NCI-H187 (cell line): ENCODE measurements at places on chromosomes 11 and 22.

- no peak for DNase-seq
Observed at GRCh38 chr11:30474151-30474954, 111.8 kb downstream of the MPPED2 start.

GRCh38 chr22:20566420-20567260, 59.2 kb downstream of the MED15 start:
- no peak for DNase-seq

GRCh38 chr11:114379394-114380069, 20.8 kb downstream of the C11orf71 start:
- DNase-seq = no peak

DNA sequence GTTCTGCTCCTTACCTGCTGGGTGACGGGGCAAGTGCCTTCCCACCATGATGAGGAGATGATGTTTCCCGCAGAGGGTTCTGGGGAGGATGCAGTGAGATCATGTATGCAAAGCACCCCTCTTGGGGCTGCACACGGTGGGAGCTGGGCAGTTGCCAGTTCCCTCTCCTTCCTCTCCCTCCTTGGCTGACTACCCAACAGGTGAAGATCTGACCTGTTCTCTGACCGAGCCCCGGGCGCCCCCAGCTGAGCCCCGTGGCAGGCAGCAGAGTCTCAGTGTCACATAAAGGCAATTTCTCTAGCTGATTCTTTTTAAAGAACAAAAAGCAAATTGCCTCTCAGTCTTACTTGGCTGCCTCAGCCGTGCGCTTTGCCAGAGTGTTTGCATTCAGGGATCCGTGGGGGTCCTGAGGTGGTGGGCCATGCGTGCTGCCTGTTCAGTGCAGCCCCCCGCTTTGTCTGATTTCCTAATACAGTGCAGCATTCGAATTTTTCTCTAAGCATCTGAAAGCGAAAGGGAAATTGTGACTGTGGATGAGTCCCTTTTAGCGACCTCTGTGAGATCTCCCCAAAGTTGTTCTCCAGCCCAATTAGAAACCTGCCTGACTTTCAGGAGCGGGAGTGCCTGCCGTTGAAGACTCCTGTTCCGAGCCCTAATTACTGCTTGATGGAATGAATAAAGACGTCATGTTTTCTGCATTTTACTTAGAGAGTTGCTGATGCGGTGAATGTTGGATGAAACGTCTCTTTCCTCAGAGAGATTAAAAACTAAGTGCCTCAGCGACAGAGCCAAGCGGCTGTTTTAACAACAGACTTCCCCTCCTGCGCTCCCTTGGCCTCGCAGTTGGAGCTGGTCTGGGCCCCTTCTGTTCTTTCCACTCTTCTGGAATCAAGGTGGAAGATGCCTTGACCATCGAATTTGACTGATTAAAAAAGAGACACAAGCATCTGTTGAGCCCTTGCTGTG, 86.0 kb downstream of the GRIK4 start:
- DNase-seq = no peak

- DNase-seq = no peak
Observed at GRCh38 chr11:112227471-112227870, 1.2 kb downstream of the PTS start.

GRCh38 chr11:110855191-110855590, 143.0 kb upstream of the ARHGAP20 start:
- no peak for DNase-seq

- no peak for DNase-seq
Observed at GRCh38 chr11:69373251-69373635, 79.3 kb downstream of the MYEOV start.

GRCh38 chr11:72725724-72726028, 26.5 kb downstream of the ARAP1 start:
- DNase-seq = no peak

DNA sequence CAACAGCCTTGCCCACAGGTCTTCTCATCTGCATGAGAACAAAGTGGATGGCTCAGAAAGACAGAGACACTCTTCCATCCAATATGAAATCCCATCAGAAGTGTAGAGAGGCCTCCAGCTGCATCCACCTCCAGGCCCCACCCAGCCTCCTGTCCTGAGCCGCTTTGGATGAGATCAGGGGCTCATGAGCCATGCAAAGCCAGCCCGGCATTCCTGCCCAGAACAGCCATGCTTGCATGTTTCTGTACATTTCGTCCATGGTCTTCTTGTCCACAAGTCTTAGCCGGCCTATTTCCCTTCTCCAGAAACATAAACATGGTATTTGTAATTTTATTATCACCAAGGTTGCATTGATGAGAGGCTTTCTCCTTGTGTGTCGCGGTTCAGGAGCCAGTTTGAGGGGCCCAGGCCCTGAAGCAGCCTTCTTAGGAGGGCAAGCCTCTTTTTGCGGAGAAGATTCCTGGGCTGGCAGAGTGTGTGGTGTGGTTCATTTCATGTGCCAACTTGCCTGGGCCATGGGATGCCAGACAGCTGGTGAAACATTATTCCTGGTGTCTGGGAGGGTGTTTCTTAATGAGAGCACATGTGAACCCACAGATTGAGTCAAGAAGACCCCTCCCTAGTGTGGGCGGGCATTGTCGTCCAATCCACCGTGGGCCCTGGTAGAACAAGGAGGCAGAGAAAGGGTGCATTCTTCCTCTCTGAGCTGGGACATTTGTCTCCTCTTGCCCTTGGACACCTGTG, 928.9 kb downstream of the TBC1D22A start:
- no peak for DNase-seq

- DNase-seq = no peak
Observed at GRCh38 chr11:2347308-2347830, 29.7 kb upstream of the CD81 start.

GRCh38 chr11:35146074-35146521, 7.1 kb downstream of the CD44 start:
- DNase-seq = no peak

GRCh38 chr11:115996125-115996807, 492.1 kb upstream of the CADM1 start:
- DNase-seq = no peak

DNA sequence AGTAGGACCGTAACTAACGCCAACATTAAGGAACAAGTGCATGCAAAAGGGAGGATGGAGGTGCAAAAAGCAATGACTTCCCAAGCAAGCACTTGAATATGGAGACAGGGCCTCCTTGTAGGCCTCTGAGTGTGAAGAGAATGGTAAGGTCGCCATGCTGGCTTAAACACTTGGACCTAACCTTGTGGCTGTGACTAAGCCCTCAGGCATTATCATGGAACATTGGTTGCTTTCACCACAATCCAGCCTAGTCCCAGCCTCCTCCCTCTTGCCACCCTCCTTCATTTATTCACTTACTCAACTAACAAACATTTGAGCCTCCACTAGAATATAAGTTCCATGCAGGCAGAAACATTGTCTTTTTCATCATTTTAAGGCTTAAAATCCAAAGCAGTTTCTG, 11.9 kb upstream of the SYTL2 start:
- DNase-seq = no peak

GRCh38 chr11:115920092-115920461, 415.9 kb upstream of the CADM1 start:
- DNase-seq = no peak

DNA sequence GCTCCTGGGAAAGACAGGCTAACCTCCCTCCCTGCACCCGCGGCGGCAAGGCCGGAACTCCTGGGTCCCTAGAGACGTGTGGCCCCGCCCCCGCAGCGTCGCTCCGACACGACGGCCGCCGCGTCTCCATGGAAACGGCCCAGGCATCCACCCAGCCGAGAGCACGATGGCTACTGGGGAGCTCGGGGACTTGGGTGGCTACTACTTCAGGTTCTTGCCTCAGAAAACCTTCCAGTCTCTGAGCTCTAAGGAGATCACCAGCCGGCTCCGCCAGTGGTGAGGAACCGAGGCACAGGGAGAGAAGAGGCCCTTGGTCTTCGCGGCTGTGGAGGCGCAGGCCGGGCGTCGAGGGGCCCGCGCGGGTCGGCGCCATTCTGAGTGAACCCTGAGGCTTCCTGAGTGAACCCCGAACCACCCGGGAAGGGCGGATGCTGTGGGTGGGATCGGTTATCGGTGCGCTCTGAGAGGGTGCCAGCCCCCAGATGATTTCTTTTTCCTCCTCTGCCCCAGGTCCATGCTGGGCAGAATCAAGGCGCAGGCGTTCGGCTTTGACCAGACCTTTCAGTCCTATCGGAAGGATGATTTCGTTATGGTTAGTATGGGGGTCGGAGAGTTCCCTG, at the start of gene CFAP300:
Gene CFAP300, plus strand, starts transcription at position 133 of the 620 bp plus-strand sequence. Its CDS starts 34 bp downstream, at position 167.
- peak; percentile 86 for DNase-seq
